ENCODE measurements at places on chromosomes 7 and 10. TPM values are rescaled to one million over a fixed set of nuclear protein-coding genes. Genes with fewer than 3 reads are reported as not detected.
A peak's percentile ranks its signal among the peaks of the same experiment; 100 is the strongest.

The EBLN1 gene
- not detected for total RNA-seq

- no peak for DNase-seq
Measured at GRCh38 chr10:98267069-98267893, 713 bp downstream of the LOXL4 start.

The LIPK gene
- total RNA-seq = not detected

DNA sequence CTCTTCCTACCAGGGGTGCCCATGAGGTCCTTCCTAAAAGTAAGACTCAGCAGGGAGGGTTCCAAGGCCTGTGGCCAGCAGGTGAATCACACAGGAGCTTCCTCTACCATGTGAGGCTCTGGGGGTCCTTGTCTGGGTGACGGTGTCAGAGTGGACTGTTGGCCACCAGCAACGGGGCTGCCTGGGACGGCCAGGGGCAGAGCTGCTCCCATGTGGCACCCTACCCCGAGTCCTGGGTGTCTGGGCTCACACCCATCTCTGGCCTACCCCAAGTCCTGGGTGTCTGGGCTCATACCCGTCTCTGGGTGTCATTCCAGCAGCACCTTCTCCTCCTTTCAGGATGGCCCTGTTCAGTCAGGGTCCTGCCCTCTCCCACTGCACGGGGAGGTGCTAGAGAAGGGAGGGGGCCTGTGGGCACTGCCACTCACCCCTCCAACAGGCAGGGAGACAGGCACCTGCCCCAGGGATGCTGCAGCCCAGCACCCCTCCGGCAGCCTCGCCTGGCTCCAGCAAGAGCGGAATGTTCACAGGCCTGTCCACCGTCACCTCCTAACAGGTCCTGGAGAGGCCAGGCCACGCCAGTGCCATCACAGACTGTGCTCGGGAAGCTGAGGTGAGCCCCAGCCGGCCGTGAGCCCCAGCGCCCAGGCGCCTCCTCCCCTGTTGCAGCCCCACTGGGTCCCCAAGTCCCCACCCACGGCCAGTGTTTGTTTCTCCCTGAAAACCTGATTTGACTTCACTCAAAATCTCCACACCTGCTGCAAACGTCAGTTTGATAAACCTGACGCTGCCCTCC, 143.7 kb downstream of the PTPRN2 start:
- no peak for DNase-seq

GRCh38 chr10:78130966-78131710, 97.5 kb downstream of the RPS24 start:
- no peak for DNase-seq

- DNase-seq = no peak
Measured at GRCh38 chr7:95180-95862, 97.0 kb upstream of the FAM20C start.

- DNase-seq = no peak
Measured at GRCh38 chr7:116713918-116714317, 41.9 kb downstream of the MET start.

DNA sequence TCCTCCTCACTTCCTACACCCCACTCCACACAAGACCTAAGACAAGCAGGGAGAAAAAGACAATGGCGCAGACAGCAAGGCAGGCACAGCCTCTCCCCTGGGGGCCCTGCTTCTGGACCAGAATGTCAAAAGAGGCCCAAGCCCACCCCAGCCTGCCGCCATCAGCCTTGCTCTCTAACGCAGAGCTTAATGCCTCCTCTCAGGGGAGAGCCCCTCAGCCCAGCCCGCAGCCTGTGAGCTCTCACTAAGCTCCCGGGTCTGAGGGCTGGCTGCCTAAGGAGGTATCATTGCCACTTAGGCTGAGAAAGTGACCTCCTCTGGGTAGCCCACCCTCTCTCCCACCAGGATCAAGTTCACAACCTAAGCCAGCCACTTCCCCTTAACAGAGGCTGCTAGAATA, 16.7 kb downstream of the SLIT1 start:
- no peak for DNase-seq

The NPC1L1 gene
- total RNA-seq = not detected

GRCh38 chr7:126450269-126450671, 802.5 kb downstream of the GRM8 start:
- DNase-seq = no peak

The SPDYE1 gene
- total RNA-seq = not detected

DNA sequence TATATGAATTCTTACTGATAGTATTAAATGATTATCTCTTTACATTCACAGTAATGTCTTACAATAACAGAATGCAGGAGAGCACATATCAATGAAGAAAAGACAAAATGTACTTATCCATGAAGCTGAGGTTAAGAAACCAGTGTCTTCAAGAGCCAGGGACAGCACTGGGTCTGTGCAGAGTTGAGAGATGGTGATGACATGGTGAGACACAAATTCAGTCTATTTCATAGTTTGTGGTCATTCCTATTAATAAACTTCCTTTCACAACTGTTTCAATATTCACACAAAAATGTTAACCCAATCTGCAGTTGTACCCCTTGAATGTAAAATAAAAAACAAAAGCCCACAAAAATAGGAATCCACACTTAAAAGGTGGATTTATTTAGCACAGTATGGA, 5.3 kb upstream of the MAGI2 start:
- DNase-seq = no peak

GRCh38 chr10:50528206-50528605, 95.5 kb downstream of the SGMS1 start:
- no peak for DNase-seq

DNA sequence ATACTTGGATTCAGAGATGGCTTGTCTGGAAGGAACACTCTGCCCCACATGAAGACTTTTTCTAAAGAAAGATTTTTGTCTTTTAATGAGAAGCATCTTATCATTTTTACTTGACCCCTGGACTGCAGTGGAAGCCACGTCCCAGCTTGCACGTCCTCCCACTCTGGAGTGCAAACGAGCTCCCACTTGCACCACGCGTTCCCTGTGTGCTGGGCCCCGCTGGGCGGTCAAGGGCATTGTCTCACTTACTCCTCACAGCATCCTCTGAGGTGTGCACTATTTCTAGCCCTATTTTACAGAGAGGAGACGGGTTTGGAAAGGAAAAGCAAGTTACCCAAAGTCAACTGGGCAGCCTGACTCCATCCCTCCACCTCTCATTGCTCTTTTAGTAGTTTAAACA, 175.2 kb downstream of the HIBADH start:
- DNase-seq = no peak

DNA sequence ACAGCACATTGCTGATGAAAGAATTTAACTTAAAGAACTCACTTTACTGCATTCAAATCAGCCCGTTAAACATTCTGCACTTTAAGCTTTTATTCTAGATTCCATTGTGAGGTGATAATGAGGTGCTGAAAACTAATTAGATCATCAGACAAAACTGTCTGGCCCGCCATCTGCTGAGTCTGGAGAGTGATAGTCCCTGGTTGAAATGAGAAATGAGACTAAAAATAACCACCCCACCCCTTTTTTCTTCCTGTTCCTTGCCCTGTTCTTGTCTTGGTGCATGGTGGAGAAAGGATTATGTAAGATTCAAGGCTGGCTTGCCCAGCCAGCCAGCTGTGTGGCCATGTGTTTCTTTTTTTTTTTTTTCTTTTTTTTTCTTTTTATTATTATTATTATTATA, 277.0 kb upstream of the COBL start:
- no peak for DNase-seq

DNA sequence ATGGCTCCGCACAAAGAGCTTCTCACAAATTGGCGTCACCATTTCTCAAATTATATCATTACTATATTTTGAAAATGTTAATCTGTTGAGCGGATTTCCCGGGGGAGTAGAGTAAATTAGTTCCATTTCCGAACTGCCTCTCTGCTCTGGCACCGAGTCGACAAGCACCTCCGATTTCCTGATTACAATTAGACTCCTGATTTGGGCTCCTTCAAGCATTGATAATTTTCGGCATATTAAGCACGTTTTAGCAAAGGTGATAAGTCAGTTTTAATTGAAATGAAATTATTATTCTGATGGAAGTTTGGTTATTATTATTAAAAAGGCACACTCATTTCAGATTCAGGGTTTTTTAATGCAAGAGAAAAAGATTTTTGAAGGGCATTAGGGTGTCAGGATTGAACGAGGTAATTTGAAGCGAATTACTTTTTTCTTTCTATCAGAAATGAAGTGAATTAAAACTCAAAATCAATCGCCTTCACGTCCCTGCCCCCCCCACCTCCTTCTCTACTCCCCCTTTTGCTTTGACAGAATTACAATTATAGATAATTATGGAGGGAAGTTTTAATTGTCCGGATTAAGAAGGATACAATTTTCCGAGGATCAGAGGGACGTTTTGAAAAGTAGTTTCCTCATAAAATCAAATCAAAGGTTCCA, 4.0 kb upstream of the UNCX start:
- no peak for DNase-seq

- no peak for DNase-seq
Measured at GRCh38 chr7:121446526-121446925, 50.4 kb upstream of the FAM3C start.

DNA sequence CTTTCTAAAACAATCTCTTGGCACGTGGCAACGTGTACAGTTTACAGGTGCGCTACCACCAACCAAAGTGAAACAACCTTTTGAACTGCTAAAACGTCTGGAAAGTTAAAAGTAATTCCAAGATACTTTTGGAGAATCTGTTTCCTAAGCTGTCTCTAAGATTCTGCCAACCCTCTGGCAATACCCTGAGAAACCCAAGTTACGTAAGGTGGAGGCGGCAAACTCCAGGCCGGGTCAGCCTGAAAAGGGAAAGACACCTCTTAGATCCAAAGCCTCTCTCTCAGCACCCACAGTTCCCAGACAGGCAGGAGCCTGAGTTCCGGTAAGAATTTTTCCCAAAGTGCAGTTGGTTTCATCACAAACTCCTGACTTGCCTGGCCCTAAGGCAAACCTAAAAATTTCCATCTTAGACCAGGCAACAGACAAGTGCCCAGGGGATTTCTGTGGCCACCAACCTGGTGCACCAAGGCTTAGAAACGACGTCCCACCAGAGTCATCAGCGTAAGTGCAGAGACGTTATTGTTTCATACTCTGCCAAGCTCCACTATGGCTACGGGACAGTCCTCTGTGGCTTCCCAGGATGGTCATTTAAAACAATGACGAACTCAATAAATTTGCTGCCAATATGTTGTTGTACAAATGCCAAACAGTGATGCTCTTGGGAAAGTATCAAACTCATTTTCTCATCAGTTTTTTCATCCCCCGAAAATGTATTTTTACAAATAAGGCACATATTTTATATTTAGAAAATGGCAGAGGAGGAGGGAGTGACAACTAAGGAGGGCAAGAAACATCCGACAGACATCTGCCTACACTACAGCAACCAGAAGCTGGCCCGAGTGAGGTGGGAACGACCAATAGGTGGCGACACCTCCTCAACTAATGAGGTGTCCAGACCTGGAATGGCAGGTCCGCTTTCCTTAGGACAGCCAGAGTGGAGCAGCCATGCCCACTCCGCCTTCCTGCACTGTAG, 205.8 kb upstream of the FRMD4A start:
- peak; percentile 47 for DNase-seq

GRCh38 chr7:22894546-22894945, 71.9 kb upstream of the TOMM7 start:
- DNase-seq = no peak

GRCh38 chr7:143504937-143505297, 27.2 kb downstream of the TAS2R41 start:
- no peak for DNase-seq

- no peak for DNase-seq
Measured at GRCh38 chr10:122485670-122486069, 24.3 kb downstream of the HTRA1 start.

The FANK1 gene
- 0.68 TPM for total RNA-seq

The ACTL6B gene
- total RNA-seq = not detected

- DNase-seq = no peak
Measured at GRCh38 chr10:48700493-48700892, 15.8 kb downstream of the WDFY4 start.

DNA sequence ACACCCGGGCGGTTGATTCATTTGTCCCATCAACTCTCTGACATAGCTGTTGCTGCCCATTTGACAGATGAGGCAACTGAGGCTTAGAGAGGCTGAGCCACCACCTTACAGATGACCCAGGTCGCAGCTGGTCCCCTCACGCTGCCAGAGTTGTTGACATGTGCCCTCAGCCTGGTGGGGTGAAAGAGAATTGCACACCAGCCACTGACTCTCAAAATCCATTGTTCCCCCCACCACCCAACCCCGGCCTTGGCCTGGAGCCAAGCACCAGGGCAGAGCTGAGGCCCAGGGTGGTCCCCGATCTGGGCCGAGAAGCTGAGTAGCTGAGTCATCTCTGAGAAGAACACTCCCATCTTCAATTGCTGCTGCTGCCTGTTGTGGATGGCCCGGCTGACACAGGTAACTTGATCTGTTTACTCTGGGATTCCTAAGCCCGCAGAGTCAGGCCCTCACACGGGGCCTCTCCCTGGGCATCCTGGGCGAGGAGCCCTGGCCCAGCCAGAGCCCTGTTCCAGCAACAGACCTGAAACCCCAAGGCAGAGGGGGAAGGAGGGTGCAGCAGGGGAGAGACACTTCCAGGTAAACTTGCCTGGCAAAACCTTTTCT, 27.5 kb downstream of the PVRIG start:
- no peak for DNase-seq

- DNase-seq = no peak
Measured at GRCh38 chr10:78976825-78977755, 91.7 kb upstream of the ZMIZ1 start.

The GNAT3 gene
- total RNA-seq = not detected

DNA sequence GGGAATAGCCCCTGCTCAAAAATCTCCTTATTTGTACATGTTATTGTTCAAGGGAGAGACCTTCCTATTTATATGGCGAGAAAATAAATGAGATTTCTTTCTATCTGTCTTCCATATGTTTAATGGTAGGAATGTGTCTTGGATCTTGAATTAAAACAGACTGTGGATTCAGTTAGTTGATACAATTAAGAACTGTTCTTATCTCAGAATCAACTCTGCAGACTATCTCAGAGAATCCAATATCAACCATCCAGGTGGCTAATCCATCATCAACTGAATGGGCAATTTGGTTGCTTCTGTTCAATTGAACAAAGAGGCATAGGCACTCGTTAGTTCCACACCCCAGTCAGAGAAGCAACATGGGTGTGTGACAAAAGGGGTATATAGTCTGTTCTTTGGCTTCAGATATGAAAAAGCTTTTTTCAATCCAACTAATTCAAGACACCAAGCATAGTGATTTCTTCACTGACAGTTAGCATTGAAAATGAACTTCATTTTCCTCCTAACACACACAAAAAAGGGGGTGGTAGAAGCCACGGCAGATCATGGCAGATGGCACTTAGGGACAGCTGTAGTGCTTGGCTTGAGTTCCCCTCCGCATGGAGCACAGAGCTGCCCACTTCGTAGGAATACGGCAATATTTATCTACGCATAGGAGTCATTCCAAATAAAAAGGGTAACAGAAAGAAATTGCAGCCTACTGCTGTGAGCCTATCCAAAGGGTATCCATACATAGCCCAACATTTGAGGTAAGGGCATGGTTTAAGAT, 135.9 kb downstream of the KIAA1217 start:
- DNase-seq = no peak

GRCh38 chr7:28591725-28592349, 179.5 kb downstream of the CREB5 start:
- no peak for DNase-seq

- DNase-seq = no peak
Measured at GRCh38 chr10:16049050-16049449, 188.7 kb upstream of the MINDY3 start.

The PON3 gene
- total RNA-seq = not detected

Data from activated CD4-positive, alpha-beta memory T cell treated with anti-CD3 and anti-CD28 coated beads, Interleukin-2, amount 10 ng/mL, durations not matched to agents 7 days and 5 days (primary cell).